ENCODE measurements at places on chromosomes 1 and 21.
A peak's percentile ranks its signal among the peaks of the same experiment; 100 is the strongest.

DNA sequence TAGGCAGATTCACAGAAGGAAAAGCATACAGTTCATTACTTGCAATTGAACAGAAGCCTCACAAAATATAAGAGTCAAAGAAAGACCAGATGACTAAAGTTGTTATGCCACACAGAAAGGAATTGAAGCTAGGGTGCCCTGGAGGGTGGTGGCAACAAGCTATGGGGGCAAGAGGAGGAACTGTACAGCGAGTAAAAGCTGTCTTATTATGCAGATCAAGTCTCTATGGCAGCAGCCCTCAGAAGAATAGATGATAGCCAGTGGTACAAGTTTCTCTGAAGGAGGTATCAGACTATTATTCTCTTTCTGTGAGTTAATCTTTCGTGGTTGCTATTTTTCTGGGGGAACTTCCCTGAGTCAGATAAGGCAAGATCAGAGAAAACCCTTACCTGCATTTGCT lies 72.2 kb downstream of the C21orf91 start:
- no peak for DNase-seq

DNA sequence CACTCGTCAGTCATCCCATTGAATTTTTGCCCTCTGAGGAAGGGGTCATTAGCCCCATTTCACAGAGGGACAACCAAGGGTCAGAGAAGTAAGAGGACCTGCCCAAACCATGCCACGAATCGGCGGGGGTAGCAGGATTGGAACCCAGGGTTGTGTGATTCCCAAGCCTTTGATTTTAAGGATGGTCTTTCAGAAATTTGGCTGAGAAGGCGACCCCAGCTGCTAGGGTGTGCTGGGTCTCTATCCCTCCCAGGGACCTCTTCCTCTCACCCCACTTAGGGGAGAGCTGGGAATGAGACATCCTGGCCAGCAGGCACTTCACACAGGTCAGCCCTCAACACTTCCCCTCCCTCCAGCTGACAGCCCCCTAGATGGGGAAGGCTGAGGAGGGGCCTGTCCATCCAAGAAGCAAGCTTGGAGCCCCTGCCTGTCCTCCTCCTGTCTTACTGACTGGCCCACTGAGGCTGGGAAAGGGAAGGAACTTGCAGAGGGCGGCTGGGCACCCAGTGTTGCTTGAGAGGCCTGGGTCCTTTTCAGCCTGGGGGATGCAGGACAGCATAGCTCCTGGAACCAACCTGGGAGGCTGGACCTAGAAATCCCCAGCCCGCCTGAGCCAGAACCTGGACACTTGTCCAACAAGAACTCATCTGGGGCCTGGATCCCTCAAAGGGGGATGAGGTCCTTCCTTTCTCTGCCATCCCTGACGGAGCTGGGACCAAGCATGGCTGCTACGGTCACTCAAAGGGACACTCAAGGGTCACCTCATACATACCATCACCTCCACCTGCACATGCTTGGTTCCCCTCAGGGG lies 1.7 kb downstream of the SDC3 start:
- DNase-seq = no peak

DNA sequence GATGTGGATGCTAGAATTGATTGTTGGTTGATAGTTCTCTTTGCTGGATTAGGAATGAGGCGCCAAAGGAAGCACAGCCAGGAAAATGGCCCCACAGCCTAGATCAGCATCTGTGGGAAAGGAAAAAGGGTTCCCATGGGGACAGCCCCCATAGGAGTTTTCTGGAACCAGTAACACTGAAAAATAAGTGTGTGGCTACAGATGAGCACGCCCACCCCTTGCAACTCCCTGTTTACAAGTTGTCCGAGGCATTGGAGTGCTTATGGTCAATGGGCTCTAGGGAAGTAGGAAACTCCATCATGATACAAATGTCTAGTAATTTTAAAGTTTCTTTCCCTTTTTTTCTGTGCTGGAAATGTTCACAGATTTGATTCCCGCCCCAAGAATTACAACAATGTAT lies 23.8 kb upstream of the UBE2U start:
- DNase-seq = no peak

DNA sequence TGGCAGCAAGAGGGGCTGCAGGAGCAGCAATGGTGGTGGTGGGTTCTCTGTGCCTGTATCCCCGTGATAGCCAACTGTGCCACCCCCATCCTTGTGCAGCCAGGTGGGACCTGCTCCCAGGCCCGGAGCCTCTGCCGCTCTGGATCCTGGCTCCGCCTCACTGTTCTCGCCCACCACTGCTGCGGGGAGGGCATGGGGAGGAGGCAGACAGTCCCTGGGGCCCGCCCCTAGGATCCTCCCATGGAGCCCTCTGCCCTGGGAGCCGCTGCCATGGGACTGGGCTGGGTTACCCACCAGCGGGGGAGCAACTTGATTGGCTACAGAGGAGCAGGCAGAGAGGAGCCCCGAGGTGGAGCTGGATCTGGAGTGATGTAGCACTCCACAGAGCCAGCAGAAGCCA lies 31.6 kb downstream of the CD1D start:
- no peak for DNase-seq

GRCh38 chr1:111227851-111228747 lies 586 bp downstream of the CHI3L2 start:
- DNase-seq = peak; percentile 58

GRCh38 chr1:77188770-77189169 lies 30.5 kb downstream of the PIGK start:
- DNase-seq = no peak

GRCh38 chr1:115295904-115296696 lies 41.9 kb downstream of the NGF start:
- peak; percentile 65 for DNase-seq

- DNase-seq = peak; percentile 78
Measured at GRCh38 chr1:154998818-154999570, 3.6 kb upstream of the ZBTB7B start.

GRCh38 chr1:94194079-94194865 lies 43.1 kb downstream of the ARHGAP29 start:
- no peak for DNase-seq

GRCh38 chr1:115210302-115210711 lies 121.0 kb upstream of the TSPAN2 start:
- DNase-seq = peak; percentile 85

- no peak for DNase-seq
Measured at GRCh38 chr1:62437273-62437940, 558 bp downstream of the USP1 start.

GRCh38 chr1:113898241-113898814 lies 6.3 kb downstream of the AP4B1 start:
- DNase-seq = no peak

DNA sequence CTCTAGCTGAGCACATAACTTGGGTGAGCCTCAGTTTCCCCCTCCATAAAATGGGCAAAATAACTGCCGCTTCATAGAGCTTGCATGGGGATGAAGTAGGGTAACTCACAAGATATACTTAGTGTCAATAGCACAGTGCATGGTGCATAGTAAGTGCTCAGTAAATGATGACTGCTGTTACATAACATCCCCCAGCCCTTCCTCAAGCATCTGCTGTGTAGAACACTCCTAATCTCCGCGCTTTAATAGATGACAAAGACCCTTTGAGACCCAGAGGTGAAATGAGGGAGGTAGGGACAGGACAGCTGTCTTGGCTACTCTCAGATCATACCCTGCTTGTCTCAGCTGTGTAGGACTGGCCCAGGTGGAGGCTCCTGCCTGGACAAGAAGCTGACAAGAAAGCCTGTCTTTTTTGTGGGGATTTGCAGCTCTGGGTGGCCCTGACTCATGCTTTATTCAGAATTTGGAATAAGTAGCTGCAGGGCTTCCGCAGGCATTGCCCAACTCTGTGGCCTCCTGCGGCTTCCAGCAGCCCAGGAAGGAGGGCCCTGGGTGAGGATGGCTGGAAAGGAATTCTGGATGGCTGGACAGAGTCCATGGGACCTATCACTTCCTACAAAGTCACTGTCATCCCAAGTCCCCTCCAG lies 20.7 kb upstream of the PADI4 start:
- peak; percentile 82 for DNase-seq

DNA sequence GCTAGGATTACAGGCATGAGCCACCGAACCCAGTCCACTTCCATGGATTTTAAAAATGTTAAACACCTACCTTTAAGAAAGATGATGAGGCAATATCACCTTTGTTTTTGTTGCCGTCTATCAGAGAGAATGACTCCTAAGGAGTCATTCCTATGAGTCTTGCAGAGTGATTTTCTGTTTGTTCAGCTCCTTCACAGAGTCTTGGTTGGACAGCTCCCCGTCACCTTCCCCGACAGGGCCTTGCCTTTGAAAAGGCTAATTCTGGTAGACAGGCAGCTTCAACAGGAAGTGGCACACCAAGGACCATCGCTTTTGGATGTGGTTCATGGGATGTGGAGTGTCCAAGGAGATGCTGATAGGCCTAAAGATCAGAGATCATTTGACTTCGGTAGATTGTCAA lies 17.5 kb downstream of the ZBTB18 start:
- no peak for DNase-seq

- DNase-seq = no peak
Measured at GRCh38 chr21:32325706-32326105, 27.1 kb downstream of the MRAP start.

DNA sequence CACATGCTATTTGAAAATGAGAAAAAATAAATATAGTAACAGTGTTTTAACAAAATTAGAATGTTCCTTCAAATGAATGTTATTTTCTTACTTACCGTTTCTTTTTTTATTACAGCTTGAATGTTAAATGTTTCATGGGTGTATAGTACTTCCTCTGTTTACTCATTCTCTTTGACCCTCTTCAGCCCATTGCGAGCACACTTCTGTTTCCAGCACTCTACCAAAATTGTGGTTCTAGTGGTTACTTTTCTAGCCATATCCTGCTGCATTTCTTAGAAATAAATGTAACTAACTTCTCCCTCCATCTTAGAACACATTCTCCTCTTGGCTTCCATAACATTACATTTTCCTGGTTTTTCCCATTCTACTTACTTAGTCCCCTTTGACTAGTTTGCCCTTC lies 190.0 kb upstream of the C1orf105 start:
- no peak for DNase-seq

- no peak for DNase-seq
Measured at GRCh38 chr1:55288245-55288644, 73.1 kb upstream of the USP24 start.

GRCh38 chr1:72915581-72915980 lies 633.2 kb upstream of the NEGR1 start:
- DNase-seq = no peak

GRCh38 chr1:230778916-230779590 lies 31.9 kb downstream of the CAPN9 start:
- no peak for DNase-seq

GRCh38 chr1:8879922-8880676 lies 1.6 kb upstream of the ENO1 start:
- peak; percentile 97 for DNase-seq

- no peak for DNase-seq
Measured at GRCh38 chr21:28224191-28224726, 768.4 kb downstream of the LTN1 start.

- DNase-seq = peak; percentile 82
Measured at GRCh38 chr1:28927648-28928313, 13.4 kb downstream of the EPB41 start.

DNA sequence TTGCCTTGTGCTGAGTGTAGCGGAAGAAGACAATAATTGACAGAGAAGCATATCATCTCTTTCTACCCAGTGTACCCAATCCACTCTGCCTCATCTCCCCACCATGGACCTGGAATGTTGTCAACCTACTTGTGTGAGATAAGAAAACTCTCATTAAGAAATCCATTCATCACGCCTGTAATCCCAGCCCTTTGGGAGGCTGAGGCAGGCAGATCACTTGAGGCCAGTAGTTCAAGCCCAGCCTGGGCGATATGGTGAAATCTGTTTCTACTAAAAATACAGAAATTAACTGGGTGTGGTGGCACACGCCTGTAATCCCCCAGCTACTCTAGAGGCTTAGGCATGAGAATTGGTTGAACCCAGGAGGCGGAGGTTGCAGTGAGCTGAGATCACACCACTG lies 209.6 kb downstream of the PBX1 start:
- no peak for DNase-seq

DNA sequence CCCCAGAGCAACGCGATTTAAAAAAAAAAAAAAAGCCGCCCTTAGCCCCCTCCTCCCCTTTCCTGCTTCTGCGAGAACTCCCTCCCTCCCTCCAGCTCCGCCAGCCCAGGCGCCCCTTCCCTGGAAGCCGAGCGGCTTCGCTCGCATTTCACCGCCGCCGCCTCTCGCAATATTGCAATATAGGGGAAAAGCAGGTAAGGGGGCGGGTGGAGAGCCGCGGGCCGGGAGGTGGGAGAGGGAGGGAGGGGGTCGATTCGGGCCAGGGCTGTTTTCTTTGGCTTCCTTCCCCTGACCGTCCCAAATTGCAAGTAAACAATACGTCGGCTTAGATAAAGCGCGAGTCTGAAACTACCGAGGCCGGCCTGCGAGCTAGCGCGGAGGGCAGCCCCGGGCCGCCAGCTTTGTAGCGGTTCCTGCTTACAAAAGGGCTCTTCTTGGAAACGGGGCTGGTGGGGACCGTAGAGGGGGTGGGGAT lies 408 bp downstream of the LMO4 start:
- DNase-seq = peak; percentile 43

- no peak for DNase-seq
Measured at GRCh38 chr1:227915564-227916553, 31.9 kb downstream of the WNT9A start.

DNA sequence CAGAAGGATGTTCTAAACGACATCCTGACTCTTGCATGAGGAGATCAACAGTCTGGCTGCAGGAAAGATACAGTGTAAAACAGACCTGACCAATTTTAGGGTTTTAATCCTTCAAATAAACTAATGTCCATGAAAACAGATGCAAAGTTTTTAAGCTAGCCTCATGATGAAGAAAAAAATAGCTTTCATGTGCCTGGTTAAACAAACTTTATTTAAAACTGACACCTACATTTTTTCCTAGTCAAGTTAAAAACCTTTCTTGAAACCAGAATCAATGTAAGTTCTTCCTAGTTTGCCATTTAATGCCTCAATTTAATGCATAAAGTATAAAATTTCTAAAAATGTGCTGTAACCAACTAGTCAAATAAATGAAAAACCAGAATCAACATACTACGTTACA lies 2.9 kb downstream of the WDR26 start:
- no peak for DNase-seq

- no peak for DNase-seq
Measured at GRCh38 chr21:29557931-29558725, 259.4 kb downstream of the BACH1 start.

- DNase-seq = no peak
Measured at GRCh38 chr1:203539831-203540546, 46.0 kb downstream of the OPTC start.

- DNase-seq = no peak
Measured at GRCh38 chr1:228487336-228488124, at the start of gene RNF187. Gene RNF187 (plus strand): TSS chr1:228487382.

- DNase-seq = no peak
Measured at GRCh38 chr1:183058851-183059502, 35.8 kb downstream of the LAMC1 start.
